ENCODE measurements at places on chromosomes 13 and 19.

- no peak for DNase-seq
These were observed 184.1 kb downstream of the HS6ST3 start for GRCh38 chr13:96274046-96274445.

DNA sequence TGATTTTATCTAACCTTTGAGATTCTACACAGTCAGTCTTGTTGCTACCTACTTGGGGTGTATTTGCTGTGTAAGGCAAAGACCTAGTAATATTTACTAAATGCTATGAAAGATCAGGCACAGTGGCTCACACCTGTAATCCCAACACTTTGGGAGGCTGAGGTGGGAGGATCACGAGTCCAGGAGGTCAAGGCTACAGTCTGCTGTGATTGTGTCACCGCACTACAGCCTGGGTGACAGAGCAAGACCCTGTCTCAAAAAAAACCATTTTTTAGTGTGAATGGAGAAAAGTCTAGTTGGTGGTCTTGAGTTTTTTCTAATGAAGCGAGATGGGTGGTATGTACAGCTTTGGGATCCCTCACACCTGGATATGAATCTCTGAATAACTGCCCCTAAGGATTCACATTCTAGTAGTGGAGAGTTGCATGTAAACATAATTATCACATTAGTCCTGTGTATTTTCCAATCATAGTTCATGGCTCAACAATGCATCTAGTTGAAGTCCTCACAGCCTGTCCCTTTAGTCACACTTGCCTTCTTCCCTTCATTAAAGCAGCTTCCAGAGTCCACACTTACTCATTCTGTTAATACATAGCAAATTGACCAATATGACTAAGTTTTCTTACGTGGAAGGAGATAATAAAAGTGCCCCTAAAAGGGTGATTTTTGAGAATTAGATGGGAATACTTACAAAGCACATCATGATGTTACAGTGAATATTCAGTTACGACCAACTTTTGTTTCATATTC is 7.5 kb downstream of the RPL21 start:
- no peak for DNase-seq

DNA sequence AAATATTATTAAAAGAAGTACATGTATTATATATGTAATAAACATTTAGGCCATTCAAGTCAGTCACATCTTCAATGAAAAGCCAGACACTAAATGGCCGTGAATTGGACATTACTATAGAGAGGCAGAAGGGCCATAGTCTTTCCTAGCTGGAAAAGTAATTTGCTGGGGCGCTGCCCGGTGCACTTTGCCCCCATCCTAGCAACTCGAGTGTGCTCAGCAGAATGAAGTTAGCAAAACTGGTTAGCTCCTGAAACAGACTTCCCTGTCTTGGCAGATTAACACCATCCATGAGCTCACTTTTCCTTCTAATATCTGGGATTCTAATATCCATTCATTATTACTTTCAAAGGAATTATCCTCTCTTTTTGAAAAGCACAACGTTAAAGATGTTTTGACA is 2.8 kb upstream of the SPRYD7 start:
- no peak for DNase-seq

DNA sequence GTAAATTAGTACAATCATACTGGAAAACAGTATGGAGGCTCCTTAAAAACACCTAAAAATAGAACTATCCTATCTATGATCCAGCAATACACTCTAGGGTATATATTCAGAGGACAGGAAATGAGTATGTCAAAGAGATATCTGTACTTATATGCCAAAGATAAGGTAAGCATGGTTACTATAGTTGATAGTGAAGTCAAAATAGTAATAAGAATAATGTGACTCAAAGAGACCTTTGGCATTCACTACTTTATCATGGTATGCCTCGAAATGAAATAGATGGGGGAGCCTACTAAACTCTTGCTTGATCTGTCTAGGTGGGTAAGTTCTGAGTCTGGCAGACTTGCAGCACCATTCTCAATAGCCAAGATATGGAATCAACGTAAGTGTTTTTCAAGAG is 30.3 kb downstream of the FXYD5 start:
- DNase-seq: no peak

- no peak for DNase-seq
These were observed 13.8 kb upstream of the ZNF724 start for GRCh38 chr19:23263870-23264590.

DNA sequence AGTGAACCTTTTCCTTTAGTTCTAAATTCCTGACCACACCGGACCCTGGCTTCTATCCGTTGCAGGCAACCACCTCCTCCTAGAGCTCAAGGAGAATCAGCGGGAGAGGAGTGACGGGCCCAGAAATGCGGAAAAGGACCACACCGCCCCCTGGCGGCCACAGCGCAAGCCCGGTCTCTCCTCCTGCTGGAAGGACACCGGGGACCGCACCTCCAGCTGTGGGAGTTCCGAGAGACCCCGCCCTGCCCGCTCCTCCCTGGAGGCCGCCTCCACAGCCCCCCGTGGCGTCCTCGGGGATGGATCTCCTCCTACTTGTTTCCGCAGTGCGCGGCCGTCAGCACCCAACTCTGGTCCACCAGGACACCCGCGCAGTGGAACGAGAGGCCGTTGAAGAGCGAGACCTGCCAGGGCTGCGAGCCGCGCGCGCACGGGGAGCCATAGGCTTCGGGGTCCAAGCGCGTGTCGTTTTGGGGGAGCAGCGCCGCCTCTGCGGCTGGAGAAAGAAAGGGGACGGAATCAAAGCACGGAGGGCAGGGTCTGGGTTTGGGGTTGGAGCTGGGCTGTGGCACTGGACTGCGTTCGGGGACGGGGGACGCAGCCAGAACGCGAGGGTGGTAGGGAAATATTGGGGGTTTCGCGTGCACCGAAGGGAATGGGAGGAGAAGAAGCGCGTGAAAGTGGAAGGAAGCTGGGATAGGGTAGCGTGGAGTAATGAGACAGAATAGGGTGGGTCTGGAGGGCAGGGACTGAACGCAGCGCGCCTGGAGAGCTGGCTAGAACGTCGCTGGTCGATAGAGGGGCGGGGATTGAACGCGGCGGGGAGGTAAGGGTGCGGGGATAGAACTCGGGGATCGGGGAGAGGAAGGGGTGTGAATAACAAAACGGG is 2.5 kb downstream of the KLK10 start:
- no peak for DNase-seq

DNA sequence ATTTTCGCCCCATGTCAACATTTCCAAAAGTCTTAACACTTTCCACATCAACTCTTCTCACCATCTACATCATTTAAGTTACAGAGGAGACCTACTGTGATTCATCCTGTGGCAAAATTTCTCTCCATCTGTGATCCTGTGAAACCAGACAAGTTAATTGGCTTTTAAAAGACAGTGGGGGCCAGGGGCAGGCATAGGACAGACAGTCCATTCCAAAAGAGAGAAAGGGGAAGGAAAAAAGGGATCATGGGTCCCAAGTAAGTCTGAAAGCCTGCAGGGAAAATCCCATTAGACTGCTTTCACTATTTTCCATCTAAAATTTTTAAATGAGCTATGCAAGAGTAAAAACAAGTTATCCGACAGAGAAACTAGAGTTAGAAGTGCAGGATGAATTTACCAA is 121.0 kb downstream of the MRPL57 start:
- no peak for DNase-seq

DNA sequence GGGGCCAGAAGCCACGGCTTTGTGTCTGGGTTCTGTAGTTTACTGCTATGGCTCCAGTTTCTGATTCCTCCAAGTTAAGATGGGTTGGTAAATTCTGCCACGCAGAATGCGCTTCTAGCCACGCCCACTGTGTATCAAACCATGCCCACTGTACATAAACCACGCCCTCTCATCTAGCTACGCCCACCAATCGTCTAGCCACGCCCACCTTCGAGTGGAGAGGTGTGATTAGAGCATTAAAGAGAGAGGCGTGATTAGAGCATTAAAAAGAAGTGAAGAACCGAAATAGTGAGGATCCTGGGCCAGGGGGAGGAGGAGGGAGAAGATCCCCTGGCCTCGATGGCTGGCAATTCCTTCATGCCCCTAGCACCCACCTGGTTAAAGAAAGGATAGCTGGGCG is 43.7 kb upstream of the ADGRE5 start:
- no peak for DNase-seq

DNA sequence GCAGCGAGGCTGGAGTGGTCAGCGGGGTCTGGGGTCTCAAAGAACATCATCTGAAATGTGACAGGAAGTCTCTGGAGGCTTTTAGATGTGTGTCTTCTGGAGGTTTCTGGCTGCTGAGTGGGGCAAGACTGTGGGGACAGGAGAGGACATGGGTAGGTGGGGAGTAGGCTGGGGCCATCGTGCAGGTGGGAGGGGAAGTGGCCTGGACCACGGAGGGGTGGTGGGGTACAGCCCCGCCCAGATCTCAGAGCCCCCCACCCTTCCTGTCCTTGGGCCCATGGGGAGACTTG is 6.2 kb downstream of the AP1M1 start:
- no peak for DNase-seq

DNA sequence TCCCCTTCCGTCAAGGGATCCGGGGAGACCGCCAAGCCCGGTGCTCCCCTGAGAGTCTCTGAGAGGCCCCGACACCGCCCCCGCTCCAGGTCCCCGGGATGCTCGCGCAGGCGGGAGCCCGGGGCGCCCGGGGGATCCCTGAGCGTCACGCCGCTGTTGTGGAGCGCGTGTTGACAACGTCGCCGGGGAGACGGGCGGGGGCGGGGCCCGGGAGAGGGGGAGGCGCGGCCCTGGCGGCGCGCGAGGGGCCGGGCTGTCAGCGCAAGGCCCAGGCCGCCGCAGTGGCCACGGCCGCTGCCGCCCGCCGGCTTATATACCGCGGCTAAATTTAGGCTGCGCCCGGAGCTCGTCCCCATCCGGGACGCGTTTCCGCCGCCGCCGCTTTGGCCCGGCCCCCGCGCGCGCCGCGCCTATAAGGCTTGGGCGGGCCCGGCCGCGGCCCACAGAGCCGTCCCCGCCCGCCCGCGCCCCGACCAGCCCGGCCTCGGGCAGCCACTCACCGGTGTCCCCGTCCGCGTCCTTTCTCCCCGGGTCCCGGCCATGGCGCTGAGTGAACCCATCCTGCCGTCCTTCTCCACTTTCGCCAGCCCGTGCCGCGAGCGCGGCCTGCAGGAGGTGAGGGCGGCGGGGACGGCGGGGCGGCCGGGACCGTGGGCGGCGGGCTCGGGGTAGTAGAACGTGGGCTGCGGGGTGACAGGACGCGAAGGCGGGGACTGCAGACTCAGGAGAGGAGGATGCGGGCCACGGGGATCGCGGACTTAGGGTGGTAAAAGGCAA is at the start of gene KLF2:
Gene KLF2 (plus strand): TSS at position 443 of the 777 bp plus-strand sequence. CDS start 98 bp downstream, at position 541.
- DNase-seq: peak; percentile 93

DNA sequence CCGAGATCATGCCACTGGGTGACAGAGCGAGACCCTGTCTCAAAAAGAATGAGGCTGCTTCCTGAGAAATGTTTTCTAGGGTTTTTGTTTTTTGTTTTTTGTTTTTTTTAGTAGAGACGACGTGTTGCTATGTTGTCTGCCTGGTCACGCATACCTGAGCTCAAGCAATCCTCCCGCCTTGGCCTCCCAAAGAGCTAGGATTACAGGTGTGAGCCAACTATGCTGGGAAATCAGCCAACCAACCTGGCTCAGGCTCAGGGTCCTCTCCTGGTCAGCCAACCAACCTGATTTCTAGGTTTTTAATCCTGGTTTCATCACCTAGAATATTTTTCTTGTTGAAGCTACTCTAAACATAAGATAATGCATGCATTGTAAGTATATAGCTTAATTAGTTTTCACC is 7.8 kb downstream of the DHX34 start:
- DNase-seq: no peak

DNA sequence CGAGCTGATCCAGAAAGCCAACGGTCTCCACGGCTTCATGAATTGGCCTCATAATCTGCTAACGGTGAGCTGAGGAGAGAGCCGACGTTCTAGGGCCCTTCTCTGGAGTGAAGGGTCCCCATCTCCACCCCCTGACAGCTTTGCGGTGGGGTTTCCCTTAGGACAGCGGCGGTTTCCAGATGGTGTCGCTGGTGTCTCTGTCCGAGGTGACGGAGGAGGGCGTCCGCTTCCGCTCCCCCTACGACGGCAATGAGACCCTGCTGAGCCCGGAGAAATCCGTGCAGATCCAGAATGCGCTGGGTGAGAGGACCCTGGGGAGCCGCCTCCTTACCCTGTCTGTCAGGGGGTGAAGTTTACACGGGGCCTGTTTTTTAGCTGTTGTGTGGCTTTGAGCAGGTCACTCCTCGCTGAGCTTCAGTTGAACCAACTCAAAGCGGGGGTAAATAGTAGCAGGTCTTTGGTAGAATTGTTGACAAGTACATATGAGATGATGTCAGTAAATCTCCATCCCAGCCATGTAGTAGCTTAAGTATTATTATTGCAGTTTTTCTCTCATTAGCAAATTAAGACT is 801 bp downstream of the QTRT1 start:
- DNase-seq: no peak

- DNase-seq: no peak
These were observed 764.9 kb downstream of the LIG4 start for GRCh38 chr13:107450431-107450830.

GRCh38 chr13:106507560-106508274 is 27.7 kb downstream of the EFNB2 start:
- no peak for DNase-seq

GRCh38 chr19:19486343-19487076 is 28.8 kb downstream of the TSSK6 start:
- DNase-seq: no peak

- peak; percentile 84 for DNase-seq
These were observed 335 bp upstream of the SOX1 start for GRCh38 chr13:112066624-112067004.

- no peak for DNase-seq
These were observed 248.2 kb downstream of the NBEA start for GRCh38 chr13:35190241-35190640.

GRCh38 chr19:39275578-39275977 is 7.4 kb downstream of the IFNL2 start:
- no peak for DNase-seq

DNA sequence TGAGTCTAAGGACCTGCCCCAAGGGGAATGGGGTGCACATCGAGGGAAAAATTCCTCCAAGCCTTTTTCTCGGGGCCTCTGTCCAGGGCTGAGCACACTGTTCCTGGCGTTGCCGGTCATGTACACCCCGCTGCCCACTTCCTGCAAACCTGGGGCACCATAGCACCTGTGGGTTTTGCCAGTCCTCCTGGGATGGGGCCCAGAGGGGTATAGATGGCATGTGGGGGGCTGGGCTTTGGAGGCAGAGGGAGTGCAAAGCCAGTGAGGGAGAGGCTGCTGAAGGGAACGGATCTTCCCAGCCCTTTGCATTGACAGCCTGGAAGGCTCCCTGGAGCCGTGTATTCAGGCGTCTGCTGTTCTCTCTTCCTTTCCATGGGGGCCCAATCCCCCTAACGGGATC is 187.3 kb downstream of the ZNF536 start:
- DNase-seq: no peak

DNA sequence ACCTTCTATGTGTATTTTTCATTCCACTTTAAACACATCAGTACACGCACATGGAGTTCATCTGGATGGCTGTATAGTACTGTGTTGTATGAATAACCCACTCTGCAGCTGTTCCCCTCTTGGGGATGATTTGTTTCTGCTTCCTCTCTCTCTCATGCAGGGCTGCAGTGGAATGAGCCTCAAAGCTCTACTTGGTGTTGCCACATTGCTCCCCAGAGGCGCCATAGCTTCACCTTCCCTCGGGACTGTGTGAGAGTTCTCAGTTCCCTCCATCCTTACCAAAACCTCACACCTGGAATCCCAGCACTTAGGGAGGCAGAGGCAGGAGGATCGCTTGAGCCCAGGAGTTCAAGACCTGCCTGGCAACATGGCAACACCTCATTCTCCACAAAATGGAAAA is 28.4 kb upstream of the GPR183 start:
- no peak for DNase-seq

GRCh38 chr13:71456136-71456535 is 410.9 kb downstream of the DACH1 start:
- no peak for DNase-seq

- no peak for DNase-seq
These were observed 1158.0 kb upstream of the SPRY2 start for GRCh38 chr13:81498969-81499368.
